Muscle of arm (tissue), 14 donors: ENCODE measurements at places on chromosomes 16 and 17. TPM values are rescaled to one million over a fixed set of nuclear protein-coding genes. Genes with fewer than 3 reads are reported as not detected.

AIPL1 gene
- not detected for polyA plus RNA-seq

CEP112 gene
- not detected for polyA plus RNA-seq

GRCh38 chr17:20313306-20313705 lies 154.0 kb downstream of the LGALS9B start:
- DNase-seq, result no peak

GRCh38 chr17:56773124-56773523 lies 60.6 kb downstream of the C17orf67 start:
- no peak for DNase-seq

DNA sequence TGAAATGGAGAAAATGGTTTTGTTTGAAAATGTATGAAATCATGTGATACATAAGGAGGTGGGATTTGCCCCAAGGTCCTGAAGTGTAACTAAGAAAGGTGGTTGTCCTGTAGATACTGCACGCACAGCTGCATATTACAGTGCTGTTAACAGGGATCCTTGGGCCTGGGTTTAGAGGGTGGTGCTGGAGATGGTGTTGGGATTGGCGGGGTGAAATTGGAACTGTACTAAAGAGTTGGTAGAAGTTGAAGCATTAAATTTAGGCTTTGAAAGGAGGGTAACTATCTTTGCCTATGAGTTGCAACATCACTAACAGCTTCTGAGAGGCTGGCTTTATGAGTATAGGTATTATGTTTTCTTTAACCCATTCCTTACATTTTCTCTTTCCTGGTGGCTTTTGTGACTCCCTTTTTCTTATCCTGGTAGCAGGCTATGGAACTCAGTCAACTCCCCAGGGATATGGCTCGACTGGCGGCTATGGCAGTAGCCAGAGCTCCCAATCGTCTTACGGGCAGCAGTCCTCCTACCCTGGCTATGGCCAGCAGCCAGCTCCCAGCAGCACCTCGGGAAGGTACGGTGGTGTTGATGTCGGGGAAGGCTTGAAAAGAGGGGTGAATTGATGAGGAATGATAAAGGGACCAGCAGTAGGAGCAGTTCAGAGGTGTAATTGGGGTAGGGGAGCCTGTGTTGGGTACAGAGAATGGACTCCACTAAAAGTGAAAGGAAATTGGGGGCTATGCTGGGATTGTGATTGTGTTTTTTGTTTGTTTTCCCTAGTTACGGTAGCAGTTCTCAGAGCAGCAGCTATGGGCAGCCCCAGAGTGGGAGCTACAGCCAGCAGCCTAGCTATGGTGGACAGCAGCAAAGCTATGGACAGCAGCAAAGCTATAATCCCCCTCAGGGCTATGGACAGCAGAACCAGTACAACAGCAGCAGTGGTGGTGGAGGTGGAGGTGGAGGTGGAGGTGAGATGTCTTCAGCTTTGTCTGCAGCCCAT lies 3.8 kb downstream of the FUS start:
- DNase-seq, result no peak
